ENCODE measurements at places on chromosomes 7 and 10.

GRCh38 chr10:102409604-102410428 lies 8.8 kb downstream of the PSD start:
- no peak for DNase-seq

DNA sequence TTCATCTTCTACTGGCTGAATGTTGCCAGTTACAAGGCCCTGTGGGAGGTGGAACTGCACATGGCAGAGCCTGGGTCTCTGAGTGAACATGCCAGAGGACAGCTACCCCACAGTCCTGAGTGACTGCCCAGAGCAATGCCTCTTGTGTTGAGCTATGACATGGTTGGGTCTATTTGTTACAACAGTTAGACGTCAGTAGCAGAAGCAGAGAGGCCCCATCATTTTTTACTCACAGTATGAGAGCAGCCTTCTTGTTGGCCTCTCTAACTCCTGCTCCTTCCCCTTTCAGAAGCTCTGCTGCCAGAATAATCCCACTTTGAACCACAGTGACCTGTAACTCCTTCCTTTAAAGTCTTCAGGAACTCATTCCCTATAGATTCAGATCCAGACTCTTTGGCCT lies 30.8 kb upstream of the NRP1 start:
- no peak for DNase-seq

- no peak for DNase-seq
These were observed 126.5 kb downstream of the HIPK2 start for GRCh38 chr7:139651308-139651707.

DNA sequence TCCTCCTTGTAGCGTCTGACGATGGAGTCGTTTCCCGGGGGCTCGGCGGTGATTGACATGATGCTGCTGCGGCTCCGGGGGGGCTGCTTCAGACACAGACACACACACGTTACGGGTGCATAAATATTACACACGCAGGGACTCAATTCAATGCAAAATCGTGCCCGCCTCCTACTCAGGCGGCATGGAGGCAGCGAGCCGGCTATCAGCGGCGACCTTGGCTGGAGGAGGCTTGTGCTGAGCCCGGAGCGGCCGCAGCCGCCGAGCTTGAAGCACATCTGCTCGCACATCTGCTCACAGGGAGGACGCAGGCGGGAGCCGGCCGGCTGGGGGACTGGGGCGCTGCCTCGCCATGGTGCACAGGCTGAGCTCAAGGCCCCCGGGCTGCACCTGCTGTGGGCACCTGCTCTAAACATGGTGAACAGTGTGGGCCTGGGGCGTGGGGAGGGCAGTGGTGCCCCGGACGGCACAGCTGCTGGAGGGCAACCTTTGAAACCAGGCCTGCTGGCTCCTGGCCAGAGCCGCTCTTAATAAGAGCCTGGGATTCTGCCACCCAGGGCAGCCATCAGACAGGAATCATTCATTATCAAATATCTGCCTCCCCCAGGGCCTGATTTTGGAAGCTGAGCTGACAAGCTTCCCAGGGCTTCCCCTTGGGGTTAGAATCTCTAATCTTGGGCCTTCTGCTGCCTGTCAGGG lies 84.7 kb upstream of the GNA12 start:
- no peak for DNase-seq

DNA sequence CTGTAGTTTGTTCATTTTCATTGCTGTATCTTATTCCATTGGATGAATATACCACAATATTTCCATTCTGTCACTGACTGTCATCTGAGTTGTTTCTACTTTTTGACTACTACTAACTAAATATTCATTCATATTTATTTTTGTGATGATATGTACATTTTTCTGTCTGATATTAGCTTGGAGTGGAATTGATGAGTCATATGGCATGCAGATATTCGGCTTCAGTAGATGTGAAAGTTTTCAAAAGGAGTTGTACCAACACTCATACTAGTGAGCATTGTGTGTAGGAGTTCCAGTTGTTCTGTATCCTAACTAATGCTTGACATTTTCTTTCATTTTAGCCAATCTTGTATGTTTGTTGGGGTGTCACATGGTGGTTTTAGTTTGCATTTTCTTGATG lies 7.7 kb downstream of the RUNDC3B start:
- no peak for DNase-seq

DNA sequence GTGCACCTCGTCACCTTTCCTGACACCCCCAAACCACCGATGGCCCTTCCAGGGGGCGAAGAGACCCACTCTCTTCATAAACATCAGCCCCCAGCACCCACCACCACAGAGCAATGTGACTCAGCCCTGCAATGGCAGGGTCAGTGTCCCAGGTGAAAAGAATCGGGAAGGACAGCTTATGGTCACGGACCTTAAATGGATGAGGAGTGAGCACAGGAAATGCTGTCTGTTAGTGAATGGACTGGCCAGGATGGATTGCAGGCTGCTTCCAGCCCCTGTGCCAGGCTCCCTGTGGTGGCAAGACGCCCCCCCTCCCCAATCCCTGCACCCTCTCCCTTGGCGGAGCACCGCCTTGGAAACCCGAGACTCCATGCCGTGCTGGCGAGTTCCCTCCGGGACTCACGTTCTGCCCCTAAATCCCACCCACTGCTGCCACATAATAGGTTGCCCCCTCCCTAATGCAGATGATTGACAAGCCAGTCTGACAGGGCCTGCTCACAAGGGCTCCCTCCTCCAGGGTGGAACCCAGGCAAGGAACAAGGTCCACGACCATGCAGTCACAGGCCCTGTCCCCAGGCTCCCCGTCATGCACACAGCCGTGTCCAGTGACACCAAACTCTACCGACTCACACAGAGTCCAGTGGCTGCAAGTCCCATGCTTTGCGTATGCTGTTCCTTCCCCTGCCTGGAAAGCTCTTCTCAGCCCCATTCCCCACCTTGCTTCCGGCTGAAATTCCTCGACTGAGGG lies 7.3 kb downstream of the ASB13 start:
- no peak for DNase-seq
